ENCODE measurements at places on chromosomes 3 and 15.

GRCh38 chr3:179653096-179653797 is 407 bp downstream of the USP13 start:
- DNase-seq = peak; percentile 38

DNA sequence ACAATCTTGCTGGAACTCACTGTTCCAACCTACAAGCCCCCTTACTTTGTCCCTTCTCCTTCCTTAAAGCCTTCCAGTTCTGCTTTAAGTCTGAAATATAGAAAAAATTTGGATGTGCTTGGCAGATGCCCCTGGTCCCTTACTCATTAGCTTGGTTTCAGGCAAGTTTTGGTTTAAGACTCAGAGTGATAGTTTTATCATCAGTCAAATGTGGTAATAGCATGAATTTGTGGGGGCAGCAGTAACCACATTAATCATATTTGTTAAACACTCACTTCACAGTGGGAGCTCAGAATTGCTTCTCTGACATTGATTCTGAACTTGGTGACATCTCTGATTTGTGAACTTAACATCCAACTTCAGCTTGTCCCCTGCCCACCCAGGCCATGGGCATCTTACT is 58.3 kb upstream of the ALDH1A3 start:
- DNase-seq = no peak

GRCh38 chr3:66722675-66723074 is 221.9 kb upstream of the LRIG1 start:
- DNase-seq = no peak

DNA sequence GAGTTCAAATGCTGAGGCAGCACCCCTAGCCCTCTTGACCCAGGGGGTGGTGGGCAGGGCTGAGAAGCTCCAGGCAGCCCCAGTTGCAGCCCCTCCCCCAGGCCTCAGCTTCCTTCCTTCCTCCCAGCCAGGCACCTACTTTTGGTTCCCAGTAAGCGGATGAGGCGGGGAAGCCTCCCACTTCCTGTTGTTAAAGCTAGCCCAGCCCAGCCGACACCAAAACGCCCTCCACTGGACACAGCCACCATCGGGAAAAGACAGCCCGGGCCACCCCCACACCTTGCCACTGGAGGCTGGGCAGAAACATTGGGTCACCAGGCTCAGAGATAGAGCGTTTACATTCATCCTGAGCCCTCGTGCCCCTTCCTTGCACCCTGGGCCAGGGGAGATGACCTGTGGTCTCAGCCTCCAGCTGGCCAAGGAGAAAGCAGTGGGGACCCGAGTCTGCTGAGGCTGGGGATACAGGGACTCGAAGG is 3.5 kb downstream of the DUSP7 start:
- no peak for DNase-seq

DNA sequence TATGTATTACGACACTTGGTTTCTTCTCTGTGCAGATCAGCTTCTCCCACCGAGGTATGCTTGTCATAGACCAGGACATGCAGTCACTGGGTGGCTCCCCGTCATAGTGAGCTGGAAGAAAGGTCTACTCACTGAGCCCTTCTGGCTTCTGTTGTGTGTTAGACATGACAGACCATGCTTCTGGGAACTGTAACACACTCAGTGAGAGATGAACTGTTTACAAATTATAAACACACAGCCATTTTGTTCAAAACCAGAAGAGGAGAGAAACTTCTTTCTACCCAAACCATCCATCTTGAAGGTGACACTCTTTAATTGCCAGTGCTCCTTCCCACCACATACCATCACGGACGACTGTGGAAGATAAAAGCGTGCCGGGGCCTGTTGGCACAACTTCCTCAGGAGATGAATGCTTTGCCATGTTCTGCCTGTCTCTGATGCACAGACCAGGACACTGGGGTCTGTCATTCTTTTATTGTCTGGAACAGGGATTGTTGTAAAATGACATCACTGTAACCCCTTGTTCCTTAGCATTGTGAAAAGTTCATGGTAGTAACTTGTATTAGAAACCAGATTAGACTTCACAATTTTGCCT is 214.3 kb downstream of the MCTP2 start:
- DNase-seq = no peak

DNA sequence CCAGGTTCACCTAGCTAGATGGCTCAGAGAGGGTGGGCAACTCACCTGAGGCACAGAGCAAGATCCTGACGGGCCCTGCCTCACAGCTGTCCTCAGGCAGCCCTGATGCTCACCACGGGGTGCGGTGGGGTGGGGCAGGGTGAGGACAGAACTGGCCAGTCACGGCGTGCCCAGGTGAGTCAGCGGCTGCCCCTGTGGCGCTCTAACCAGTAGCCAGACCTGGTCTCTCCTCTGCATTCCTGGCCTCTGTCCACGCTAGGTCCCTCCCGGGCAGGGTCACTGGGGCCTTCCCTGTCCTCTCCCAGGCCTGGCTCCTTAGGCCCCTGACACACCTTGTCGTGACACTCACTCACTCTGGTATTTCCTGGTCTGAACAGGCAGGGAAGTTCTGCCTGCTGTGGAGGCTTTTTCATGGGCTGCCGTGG is 901 bp downstream of the ALS2CL start:
- DNase-seq = no peak

DNA sequence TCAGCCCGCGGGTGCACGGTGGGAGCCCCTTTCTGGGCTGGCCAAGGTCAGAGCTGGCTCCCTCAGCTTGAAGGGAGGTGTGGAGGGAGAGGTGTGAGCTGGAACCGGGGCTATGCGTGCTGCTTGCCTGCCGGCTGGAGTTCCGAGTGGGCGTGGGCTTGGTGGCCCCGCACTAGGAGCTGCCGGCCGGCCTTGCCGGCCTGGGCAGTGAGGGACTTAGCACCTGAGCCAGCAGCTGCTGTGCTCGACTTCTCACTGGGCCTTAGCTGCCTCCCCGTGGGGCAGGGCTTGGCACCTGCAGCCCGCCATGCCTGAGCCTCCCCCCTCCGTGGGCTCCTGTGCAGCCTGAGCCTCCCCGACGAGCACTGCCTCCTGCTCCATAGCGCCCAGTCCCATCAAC is 36.0 kb downstream of the TRH start:
- DNase-seq = no peak

DNA sequence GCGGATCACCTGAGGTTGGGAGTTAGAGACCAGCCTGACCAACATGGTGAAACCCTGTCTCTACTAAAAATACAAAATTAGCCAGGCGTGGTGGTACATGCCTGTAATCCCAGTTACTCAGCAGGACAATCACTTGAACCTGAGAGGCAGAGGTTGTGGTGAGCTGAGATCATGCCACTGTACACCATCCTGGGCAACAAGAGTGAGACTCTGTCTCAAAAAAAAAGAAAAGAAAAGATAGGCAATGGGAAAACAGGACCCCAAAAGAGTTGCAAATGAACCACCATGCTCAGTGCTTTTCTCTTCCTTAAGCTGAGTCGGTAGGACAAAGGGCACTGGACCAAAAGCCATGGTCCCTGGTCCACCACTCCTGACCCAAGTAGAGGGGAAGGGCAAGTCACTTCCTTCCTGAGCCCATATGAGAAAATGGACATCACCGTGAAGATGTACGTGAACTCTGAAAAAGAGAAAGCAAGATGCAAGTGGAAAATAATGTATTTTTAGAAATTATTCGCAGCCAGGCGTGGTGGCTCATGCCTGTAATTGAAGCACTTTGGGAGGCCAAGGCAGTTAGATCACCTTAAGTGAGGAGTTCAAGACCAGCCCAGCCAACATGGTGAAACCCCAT is 2.6 kb downstream of the ITGB5 start:
- no peak for DNase-seq

DNA sequence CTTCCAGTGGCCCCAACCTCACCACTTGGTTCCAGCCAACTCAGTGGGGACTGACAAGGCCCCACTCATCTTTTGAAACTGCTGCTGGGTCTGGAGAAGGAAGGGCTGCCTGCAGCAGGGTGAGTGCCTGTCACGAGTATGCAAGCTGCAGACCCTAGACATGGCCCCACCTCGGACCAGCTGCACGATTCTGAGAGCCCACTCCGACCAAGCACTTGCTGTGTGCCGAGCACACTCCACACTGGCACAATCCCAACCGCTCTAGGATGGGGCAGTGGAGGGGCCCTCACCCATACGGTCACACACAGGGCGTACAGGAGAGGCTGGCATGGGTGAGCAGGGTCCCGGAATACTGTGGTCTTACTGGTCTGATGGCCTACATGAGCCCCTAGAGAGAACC is 8.0 kb upstream of the PLXND1 start:
- DNase-seq = no peak

- DNase-seq = no peak
These were observed 33.6 kb downstream of the USF3 start for GRCh38 chr3:113662824-113663223.

DNA sequence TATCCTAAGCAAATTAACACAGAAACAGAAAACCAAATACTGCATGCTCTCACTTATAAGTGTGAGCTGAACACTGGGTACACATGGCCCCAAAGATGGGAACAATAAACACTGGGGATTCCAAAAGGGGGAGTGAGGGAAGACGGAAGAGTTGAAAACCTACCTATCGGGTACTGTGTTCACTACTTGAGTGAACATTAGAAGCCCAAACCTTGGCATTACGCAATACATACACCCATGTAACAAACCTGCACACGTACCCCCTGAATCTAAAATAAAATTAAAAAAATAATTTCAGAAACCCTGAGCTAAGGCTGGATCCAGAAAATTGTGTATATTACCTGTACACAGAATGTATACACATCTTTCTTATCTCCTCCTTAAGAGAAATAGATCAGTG is 42.8 kb upstream of the C3orf70 start:
- DNase-seq = no peak

- no peak for DNase-seq
These were observed 114.4 kb downstream of the CHSY1 start for GRCh38 chr15:101137312-101137940.

GRCh38 chr3:12423131-12423530 is 61.1 kb upstream of the TSEN2 start:
- no peak for DNase-seq

- peak; percentile 42 for DNase-seq
These were observed 27.0 kb upstream of the POLG start for GRCh38 chr15:89361451-89362202.

GRCh38 chr15:92277776-92278175 is 115.9 kb upstream of the ST8SIA2 start:
- no peak for DNase-seq

DNA sequence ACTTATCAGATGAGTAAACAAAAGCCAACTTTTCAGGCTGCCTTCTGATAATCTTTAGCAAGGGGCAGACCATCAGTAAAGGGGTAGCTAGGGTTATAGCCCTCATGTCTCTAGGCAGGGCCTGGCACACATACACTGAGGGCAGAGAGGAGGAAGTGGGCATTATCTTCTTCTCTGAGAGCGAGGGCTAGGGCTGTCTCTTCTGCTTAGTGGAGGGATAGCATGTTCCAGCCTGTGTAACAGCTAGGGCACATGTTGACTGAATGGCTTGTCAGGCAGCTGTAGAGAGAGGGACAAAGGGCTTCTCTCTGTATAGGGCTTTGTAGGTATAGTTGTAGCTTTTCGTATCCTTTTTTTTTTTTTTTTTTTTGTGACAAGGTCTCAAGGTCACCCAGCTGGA is 17.8 kb downstream of the CRTC3 start:
- no peak for DNase-seq

DNA sequence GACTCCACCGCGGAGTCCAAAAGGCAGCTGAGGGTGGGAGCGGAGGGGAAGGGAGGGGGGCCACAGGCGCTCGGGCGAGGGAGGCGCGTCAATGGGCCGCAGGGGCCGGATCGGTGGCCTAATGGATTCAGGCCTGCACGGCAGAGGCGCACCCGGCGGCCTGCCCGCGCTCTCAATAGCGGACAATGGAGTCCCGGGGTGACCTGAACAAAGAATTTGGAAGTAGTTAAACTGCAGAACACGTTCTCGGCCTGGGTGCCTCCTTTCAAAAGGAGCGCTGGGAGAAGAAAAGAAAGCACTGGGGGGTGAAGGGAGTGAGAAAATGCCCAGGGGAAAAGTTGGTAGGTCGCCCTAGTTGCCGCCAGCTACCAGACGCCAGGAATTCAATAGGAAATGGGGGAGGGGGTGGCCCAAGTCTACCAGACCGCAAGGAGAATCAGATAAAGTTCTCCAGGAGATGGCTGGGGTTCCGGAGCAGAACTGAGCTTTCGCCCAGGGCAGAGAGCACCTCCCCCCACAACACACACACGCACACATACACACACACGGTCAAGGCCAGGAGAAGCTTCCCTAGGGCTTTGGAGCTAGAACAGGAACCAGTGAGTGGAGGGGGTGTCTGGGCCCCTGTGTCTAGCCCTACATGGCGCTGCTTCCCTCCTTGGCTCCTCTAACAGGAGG is 25.8 kb upstream of the POLG start:
- no peak for DNase-seq

DNA sequence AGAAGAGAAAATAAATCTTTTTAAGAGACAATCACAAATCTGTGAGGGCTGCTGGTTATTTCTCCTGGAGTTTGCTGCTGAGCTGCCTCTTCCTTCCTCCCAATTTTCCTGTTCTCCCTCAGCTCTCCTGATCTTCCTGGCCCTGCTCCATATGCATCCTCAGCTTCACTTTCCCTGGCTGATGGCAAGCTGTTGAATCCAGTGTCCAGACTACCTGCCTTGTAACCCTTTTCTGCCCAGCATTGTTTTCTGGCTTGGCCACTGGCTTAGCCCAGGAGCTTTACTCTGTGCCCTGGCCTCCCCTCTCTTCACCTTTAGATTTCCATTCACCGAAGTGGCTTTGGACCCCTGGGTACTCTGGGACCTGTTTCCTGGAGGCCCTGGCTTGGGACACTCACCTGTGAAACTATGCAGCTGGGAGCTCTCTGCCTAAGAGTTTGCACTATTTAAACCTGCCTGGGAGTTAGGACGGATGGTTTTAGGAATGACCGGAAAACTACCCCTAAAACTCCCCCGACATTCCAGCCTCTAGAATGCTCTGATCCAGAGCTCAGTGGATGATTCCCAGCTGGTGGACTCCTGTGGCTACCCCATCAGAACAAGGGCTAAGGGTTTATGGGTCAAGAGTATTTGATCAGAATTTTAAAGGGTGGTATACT is 90.0 kb downstream of the RBPMS2 start:
- DNase-seq = no peak

DNA sequence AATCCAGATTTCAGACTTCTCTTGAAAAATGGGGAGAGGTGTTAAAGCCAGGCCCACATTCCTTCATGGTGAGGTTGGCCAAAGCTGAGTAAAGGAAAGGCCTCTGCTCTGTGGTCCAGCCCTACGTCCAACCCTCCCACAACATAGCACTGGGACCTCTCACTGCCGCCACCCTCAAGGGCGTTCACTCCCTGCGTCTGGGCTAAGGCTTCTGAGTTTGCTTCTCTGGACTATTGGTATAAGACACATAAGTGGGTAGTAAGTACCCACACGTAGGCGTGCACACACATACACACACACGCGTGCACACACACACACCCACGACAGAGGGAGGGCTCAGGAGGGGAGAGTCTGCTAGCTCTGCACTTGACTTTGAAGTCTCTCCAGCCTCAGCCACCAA is 80.2 kb upstream of the PXYLP1 start:
- no peak for DNase-seq

DNA sequence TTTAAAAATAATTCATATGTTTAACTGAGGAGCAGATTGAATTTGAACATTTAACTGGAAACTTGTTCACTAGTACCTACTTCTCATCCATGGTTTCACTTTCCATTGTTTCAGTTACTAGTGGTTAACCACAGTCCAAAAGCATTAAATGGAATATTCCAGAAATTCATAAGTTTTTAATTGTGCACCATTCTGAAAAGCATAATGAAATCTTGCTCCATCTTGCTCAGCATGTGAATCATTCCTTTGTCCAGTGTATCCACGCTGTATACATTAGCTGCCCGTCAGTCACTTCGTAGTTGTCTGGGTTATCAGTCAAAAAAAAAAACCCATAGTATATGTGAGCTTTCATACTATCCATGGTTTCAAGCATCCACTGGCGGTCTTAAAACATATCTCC is 217.6 kb downstream of the TPRG1 start:
- no peak for DNase-seq
